ENCODE measurements at places on chromosomes 13 and 19. TPM values are rescaled to one million over a fixed set of nuclear protein-coding genes. Genes with fewer than 3 reads are reported as not detected.

DNA sequence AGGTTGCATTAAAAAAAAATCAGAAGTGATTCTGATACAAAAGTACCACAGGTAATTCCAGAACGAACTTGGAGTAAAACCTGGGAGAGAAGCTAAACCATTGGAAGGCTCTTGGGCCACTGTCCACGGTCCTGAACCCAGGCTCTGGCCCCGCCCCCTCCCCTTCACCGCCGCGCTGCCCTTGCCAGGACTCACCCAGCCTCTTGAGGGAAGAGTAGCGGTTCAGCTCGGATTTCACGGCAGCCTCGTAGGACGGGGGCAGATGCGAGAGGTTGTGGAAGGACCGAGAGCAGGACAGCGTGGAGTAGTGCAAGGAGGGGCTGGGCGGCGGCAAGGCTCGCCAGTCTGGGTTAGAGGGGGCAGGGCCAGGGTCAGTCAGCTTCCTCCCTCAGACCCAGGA, 5.7 kb downstream of the SHISA7 start:
- peaks cover 44% of the 10 kb centered on the region for H3K27me3 ChIP-seq
- no peak overlapping the region for H3K27ac ChIP-seq
- no peaks in the 10 kb centered on the region for H3K4me1 ChIP-seq
- H3K36me3 ChIP-seq, result no peaks in the 10 kb centered on the region
- DNase-seq, result peak; percentile 56

DNA sequence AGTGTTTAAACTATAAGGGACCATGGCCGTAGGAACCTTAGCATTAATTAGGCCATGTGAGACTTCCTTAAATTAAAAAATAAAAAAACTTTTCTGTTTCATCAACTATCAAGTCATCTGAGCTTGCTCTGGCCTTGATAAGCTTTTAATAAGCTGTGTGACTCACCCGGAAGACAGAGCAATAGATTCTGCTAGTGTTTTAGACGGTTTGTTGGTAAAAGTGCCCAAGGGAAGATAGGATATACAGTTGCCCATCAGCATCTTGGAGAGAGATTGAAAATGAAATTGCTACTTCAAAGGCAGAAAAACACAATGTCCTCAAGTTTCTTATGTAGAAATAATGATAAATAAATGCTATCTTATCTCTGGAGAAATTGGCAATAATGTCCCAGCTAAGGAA, 31.2 kb upstream of the RCBTB2 start:
- no peaks in the 10 kb centered on the region for H3K4me1 ChIP-seq
- no peaks in the 10 kb centered on the region for H3K36me3 ChIP-seq
- no peak overlapping the region for H3K4me3 ChIP-seq
- no peaks in the 10 kb centered on the region for H3K27me3 ChIP-seq

DNA sequence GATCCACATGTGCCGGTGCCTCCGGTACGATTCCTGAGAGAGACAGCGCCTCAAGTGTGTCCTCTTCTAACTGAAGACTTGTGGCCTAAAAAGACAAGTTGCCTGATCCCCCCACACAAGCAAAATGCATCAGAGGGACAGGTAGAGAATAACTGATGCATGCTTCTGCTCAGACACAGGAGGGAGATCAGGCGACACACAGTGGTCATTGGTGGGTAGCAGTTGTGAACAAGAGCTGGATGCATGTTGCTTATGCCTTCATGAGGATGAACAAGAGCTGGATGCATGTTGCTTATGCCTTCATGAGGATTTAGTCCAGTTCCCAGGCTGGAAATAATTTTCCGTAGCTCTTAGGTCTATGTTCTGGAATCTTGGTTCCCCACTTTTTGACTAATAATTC, 505.6 kb downstream of the MYO16 start:
- H3K36me3 ChIP-seq, result no peaks in the 10 kb centered on the region
- no peak overlapping the region for H3K27ac ChIP-seq
- no peak overlapping the region for H3K4me3 ChIP-seq
- peaks cover 11% of the 10 kb centered on the region for H3K27me3 ChIP-seq
- DNase-seq, result no peak
- H3K4me1 ChIP-seq, result no peaks in the 10 kb centered on the region

GRCh38 chr13:89267734-89268133, 1596.6 kb downstream of the SLITRK5 start:
- no peak overlapping the region for H3K27ac ChIP-seq
- DNase-seq, result no peak
- no peaks in the 10 kb centered on the region for H3K36me3 ChIP-seq
- H3K4me3 ChIP-seq, result no peak overlapping the region

DNA sequence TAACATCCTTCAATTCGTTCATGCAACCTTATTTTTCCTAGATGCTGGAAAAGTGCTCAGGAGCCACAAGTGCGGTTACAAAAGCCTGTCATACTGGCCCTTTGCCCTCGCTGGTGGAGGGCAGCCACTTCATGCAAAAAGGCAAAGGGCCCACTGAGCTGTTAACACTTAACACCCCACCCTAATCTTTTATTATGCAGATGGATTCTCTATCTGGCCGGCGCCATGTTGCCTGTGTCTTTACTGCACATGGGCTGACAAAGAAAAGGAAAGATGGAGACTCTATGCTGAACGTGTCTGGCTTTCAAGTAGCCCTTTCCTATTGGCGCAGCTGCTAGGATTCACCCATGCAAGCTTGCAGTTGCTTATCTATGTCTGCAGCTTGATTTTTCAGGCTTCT, 10.8 kb downstream of the OR7D2 start:
- H3K27me3 ChIP-seq, result no peaks in the 10 kb centered on the region
- H3K36me3 ChIP-seq, result no peaks in the 10 kb centered on the region
- no peaks in the 10 kb centered on the region for H3K4me1 ChIP-seq
- no peak overlapping the region for H3K27ac ChIP-seq
- H3K4me3 ChIP-seq, result no peak overlapping the region

DNA sequence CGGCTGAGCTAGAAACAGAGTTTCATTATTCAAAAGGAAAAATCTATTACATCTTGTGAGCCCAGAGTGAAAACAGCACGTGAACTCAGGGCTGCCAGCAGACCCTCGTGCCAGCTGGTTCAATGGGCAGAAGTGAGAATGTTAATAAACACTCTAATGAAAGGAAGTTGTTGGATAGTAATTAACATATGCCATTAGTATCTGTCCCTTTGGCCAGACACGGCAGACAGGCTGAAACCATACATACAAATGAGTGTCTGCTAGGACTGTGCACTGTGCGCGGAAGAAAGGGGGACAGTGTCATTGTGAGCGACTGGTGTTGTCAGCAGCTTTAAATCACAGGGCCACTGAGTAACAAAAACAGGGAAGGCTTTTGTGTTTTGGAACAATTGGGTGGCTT, 121.9 kb upstream of the TSC22D1 start:
- H3K4me3 ChIP-seq, result no peak overlapping the region
- H3K4me1 ChIP-seq, result no peaks in the 10 kb centered on the region
- DNase-seq, result no peak
- no peaks in the 10 kb centered on the region for H3K27me3 ChIP-seq
- no peaks in the 10 kb centered on the region for H3K36me3 ChIP-seq

- peaks cover 2% of the 10 kb centered on the region for H3K4me1 ChIP-seq
- DNase-seq, result no peak
- peaks cover 7% of the 10 kb centered on the region for H3K36me3 ChIP-seq
- peaks cover 8% of the 10 kb centered on the region for H3K27me3 ChIP-seq
- no peak overlapping the region for H3K27ac ChIP-seq
- peak overlapping the region; percentile 6 for H3K4me3 ChIP-seq
Observed at GRCh38 chr19:49890349-49891311, 6.1 kb downstream of the IL4I1 start.

DNA sequence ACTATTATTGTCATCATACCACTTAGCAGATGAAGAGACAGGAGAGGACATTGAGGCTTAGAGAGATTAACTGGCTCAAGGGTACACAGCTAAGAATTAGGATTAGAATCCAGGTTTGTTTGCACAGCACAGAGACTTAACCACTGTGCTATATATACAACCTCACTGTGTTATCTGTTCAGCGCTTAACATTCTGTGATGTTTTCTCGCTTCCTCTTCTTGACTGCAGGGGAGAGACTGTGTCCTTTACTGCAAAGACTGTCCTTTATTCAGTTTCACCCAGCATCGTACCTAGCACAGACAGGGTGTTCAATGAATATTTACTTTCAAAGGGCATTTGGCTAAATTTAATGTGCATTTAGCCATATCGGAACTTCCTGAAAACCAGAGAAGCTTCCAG, 54.9 kb upstream of the PCDH8 start:
- no peak for DNase-seq
- H3K27me3 ChIP-seq, result no peaks in the 10 kb centered on the region
- H3K27ac ChIP-seq, result no peak overlapping the region
- H3K4me3 ChIP-seq, result no peak overlapping the region

DNA sequence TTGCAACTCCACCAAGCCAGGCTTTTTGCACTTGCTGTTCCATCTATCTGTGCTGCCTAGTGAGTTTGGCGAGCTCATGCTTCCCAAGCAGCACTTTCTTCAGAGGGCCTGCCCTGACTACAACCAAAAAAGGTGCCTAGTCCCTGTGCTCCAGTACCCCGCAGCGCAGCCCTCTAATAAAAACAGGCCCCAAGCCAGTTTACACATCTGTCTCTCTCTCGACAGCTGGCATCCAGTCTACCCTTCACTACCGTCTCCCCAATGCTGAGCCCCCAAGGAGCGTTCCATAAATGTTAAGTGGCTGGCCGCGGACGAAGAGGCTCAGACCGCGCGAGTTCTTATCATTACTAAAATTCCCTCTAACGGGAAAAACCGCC, 512 bp downstream of the MED4 start:
- no peaks in the 10 kb centered on the region for H3K36me3 ChIP-seq
- H3K4me1 ChIP-seq, result peaks cover 2% of the 10 kb centered on the region
- no peak for DNase-seq
- H3K4me3 ChIP-seq, result peak overlapping the region; percentile 73
- H3K27ac ChIP-seq, result peak overlapping the region; percentile 72
- H3K27me3 ChIP-seq, result no peaks in the 10 kb centered on the region

DNA sequence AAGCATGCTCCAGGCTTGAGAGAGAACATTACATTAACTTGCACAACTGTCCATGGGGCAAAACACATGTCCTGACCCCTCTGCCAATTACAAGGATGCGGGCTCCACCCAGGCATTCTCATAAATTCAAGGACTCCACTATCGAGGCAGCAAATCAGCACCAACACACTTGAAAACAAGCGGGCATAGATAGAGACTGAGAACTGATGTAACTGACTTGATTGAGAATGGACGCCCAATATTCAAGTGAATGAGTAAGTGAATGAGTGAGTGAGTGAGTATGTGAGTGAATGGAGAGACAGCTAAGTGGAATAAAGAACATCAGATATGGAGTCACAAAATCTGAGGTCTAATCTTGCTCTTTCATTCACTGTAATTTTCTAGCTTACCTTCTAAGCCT, 75.0 kb upstream of the VSTM2B start:
- H3K4me3 ChIP-seq, result no peak overlapping the region
- DNase-seq, result no peak
- no peaks in the 10 kb centered on the region for H3K27me3 ChIP-seq
- H3K36me3 ChIP-seq, result no peaks in the 10 kb centered on the region

- no peak for DNase-seq
- H3K27me3 ChIP-seq, result no peaks in the 10 kb centered on the region
- peaks cover 35% of the 10 kb centered on the region for H3K36me3 ChIP-seq
- H3K27ac ChIP-seq, result no peak overlapping the region
- H3K4me1 ChIP-seq, result peaks cover 7% of the 10 kb centered on the region
Observed at GRCh38 chr19:46844067-46844489, 6.6 kb downstream of the AP2S1 start.

DNA sequence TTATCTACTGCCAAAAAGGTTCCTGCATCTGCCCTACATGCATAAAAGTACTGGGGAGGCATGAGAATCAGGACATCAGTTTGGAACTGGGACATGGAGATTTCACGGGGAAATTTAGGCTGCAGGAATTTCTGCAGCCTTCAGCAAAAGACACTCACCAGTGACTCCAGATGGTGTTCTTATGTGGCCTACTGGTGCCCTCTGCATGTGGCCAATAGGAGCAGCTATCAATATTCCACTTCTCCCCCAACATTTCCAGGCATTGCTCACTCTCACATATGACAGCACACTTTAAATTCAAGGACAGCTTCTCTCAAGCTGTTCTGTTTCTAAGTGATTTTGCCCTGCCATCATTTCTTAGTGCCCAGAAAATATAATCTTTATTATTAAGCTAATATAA, 570.5 kb upstream of the ARGLU1 start:
- peaks cover 5% of the 10 kb centered on the region for H3K27me3 ChIP-seq
- no peaks in the 10 kb centered on the region for H3K4me1 ChIP-seq
- no peak overlapping the region for H3K27ac ChIP-seq
- DNase-seq, result no peak
- no peaks in the 10 kb centered on the region for H3K36me3 ChIP-seq

DNA sequence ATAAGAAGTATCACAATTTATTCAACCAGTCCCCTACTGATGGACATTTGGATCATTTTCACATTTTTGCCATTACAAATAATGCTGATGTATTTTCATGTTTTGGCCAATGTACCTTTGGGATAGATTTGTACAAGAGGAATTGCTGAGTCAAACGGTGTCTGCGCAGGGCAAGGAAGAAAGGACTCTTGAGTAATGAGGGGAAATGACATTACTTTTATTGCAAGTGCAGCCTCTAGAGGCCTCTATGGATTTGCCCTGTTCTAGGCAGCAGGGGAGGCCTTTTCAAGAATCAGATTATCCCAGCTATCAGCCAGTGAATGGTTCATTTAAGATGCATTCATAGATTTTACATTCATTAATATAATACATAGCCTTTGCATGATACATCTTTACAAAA, 32.9 kb upstream of the GTF3A start:
- H3K27ac ChIP-seq, result no peak overlapping the region
- no peak overlapping the region for H3K4me3 ChIP-seq
- H3K27me3 ChIP-seq, result peaks cover 28% of the 10 kb centered on the region
- no peak for DNase-seq
- no peaks in the 10 kb centered on the region for H3K4me1 ChIP-seq
- H3K36me3 ChIP-seq, result no peaks in the 10 kb centered on the region

GRCh38 chr19:752652-753517, 2.0 kb downstream of the MISP start:
- no peaks in the 10 kb centered on the region for H3K27me3 ChIP-seq
- H3K4me1 ChIP-seq, result peaks cover 15% of the 10 kb centered on the region
- no peaks in the 10 kb centered on the region for H3K36me3 ChIP-seq
- DNase-seq, result peak; percentile 90

GRCh38 chr19:17423429-17424208, 3.8 kb downstream of the MVB12A start:
- H3K27ac ChIP-seq, result no peak overlapping the region
- H3K36me3 ChIP-seq, result peaks cover 5% of the 10 kb centered on the region
- H3K27me3 ChIP-seq, result no peaks in the 10 kb centered on the region
- H3K4me1 ChIP-seq, result peaks cover 4% of the 10 kb centered on the region
- H3K4me3 ChIP-seq, result no peak overlapping the region
- DNase-seq, result no peak

ZNF524 gene
- 6.6 TPM for polyA plus RNA-seq

MEIOSIN gene
- polyA plus RNA-seq, result not detected

THSD1 gene
- 10.9 TPM for polyA plus RNA-seq

IRS2 gene
- 1.9 TPM for polyA plus RNA-seq

SHISA7 gene
- not detected for polyA plus RNA-seq

DAND5 gene
- polyA plus RNA-seq, result 0.03 TPM

FGF14 gene
- not detected for polyA plus RNA-seq

LILRB1 gene
- polyA plus RNA-seq, result not detected

PODNL1 gene
- polyA plus RNA-seq, result 2.3 TPM
